ENCODE measurements at places on chromosomes 3 and 15. TPM values are rescaled to one million over a fixed set of nuclear protein-coding genes. Genes with fewer than 3 reads are reported as not detected.

DNA sequence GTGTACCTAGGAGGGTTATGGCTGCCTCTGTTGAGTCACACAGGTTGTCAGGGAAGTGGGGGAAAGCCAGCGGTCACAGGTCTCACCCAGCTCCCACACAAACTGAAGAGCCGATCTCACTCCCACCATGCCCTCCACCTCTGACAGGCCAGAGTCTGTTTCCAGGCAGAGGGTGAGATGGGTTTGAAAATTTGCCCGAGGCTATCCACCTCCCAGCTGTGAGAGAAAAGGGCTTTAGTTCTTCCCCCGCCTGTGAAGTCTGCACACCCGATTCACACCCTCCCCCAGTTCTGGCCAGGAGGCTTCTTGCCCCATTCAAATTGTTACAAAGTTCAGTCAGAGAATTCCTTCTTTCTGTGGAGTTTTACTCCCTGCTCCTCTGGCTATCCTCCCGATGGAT lies 446.9 kb downstream of the EDEM1 start:
- no peak for DNase-seq

The IL17RE gene
- 4.8 TPM for total RNA-seq

DNA sequence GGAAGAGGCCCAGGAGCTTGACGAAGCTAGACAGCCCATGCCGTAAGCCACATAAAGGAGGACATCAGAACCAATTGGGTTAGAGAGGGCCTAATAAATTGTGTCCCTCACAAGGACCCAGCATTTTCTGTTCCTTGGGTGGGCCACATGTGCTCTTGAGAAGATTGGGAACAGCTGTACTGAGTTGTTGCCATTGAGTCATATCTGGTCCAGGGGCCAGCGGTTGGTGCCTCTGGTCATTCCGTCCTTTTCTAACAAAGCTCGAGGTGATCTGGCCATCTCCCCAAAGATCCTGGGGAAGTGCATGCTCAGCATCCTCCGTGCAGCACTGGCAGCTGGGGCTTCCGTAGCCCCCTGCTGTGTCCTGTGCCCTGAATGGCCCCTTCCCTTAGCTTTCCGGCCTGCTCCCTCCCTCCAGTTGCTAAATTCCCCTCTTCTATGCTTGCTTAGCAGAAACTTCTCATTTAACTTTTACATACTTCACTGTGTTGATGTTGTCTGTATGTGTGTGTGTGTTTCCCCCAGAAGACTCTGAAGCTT lies 73.0 kb downstream of the EEFSEC start:
- DNase-seq: no peak

The SRGAP3 gene
- total RNA-seq: 19.7 TPM

GRCh38 chr3:78096488-78097255 lies 1056.8 kb downstream of the ROBO2 start:
- DNase-seq: no peak

DNA sequence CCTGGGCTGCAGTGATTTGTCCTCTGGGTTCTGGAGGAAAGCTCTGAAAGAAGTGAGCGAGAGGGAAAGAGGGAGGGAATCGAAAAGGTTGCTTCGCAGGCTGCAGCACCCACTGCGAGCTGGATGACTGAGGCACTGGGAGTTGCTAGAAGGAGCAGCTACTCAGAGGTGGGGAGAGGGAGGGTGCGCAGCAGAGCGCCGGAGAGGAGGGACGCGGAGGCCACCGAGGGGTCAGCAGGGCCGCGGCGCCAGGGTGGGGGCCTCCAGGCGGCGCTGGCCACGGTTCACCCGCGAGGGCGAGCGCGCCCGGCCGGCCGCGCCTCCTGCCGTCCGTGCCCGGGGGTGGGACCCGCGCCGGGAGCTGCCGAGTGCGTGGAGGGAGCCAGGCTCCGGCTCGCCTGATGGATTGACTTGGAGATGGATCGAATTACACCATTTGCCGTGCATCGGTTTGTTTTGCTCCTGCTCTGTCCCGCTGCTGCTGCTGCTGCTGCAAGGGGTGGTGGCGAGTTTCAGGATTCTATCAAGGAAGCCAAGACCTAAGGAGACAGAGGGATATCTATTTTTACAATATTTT lies at the start of gene SEMA6D:
Gene SEMA6D, plus strand, starts transcription at position 470 of the 577 bp plus-strand sequence. CDS start 42,294 bp downstream, outside the sequence.
- DNase-seq: peak; percentile 92

DNA sequence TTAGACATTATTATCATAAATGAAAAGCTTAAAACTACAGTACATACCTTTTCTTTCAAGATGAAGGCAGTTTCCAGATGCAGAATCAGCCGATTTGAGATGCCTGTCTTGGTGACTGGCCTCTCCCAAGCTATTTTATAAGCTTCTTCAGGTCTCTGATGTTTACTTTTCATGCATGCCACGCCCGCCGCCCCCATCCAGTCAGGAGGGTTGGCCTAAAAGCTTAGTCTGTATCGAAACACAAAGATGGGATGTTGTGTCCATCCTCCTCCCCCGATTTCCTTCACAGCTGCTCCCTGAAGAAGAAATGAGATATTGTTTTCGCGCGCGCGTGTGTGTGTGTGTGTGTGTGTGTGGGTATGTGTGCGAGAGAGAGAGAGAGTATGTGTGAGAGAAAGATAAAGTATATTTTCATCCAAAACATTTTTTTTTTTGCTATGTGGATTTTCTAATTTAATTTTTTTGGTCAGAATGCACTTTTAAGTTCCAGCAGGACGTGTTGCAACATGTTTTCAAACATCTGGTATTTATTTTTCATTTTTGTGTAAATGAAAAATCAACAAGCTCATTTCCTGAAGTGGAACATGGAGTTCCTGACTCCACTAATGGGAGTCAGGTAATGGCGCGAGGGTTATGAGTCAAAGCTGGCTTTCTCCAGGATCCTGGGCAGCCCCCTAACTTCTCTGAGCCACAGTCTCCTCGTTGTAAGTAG lies at the start of gene APOD:
Gene APOD, minus strand, starts transcription at position 110 of the 712 bp plus-strand sequence. CDS start 4,479 bp downstream, outside the sequence.
- DNase-seq: peak; percentile 80

DNA sequence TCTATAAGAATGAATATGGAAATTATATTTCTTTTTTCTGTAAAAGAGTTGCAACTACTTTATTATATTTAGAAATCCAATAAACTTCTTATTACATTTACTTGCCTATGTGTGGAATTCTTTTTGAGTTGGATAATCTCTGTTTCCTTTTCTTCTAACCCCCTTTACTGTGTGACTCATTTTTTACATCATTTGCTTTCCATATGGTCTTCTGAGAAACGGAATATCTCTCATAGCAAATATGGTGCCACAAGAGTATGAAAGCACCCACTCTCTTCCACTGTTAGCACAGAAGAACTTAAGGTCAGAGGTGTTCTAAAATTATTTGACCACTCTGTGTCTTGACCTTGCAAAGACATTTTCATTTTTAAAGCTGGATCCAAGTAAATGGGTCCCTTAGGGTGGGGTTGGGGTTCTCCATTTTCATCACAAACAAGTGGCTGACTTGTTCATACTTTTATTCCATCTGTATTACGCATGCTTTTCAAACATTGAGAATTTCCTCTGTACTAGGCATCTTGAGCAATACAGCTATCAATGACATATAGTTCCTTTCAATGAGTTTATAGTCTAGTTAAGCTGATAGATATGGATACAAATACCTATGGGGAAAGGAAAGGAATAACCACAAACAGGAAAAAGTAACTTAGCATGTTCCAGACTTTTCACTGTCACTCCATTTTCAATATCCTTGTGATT lies 281.1 kb upstream of the TPRG1 start:
- DNase-seq: no peak
